Mesothelial cell of epicardium (in vitro differentiated cells): ENCODE measurements at places on chromosomes 16 and 17.

DNA sequence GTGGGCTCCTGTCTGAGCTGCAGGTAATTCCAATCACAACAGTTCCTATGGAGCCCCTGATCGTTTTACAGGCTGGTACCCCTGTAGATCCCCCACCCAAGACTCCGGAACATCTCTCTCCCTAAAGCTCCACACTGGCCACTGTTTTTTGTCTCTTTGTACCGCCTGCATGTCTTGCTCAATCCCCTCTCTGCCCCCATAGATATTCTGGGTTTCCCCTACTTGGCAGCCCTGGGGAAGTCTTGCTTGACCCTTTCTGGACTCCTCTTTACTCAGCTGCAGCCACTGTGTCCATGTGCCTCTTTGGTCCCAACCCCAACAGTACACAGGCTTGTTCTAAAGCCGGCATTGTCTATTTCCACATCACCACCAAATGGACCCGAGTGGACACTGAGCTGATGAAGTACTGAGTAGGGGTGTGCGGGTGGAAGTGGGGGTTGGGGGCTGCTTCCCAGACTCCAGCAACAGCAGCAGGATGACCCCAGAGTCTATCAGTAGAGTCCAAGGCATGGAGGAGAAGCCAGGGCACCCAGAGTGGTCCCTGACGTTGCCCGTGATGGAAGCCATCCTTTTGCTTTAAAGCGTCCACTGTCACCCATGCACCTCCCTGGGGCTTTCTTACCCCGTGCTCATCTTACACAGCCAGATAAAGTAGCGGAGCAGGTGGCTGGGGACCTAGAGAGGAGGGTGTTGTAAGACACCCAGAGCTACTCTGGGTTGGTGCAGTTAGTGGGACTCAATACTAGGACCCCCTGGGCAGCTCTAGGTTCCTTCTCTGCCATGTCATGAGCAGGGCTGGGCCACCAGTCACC lies 6.4 kb downstream of the CD300LB start:
- DNase-seq = no peak

DNA sequence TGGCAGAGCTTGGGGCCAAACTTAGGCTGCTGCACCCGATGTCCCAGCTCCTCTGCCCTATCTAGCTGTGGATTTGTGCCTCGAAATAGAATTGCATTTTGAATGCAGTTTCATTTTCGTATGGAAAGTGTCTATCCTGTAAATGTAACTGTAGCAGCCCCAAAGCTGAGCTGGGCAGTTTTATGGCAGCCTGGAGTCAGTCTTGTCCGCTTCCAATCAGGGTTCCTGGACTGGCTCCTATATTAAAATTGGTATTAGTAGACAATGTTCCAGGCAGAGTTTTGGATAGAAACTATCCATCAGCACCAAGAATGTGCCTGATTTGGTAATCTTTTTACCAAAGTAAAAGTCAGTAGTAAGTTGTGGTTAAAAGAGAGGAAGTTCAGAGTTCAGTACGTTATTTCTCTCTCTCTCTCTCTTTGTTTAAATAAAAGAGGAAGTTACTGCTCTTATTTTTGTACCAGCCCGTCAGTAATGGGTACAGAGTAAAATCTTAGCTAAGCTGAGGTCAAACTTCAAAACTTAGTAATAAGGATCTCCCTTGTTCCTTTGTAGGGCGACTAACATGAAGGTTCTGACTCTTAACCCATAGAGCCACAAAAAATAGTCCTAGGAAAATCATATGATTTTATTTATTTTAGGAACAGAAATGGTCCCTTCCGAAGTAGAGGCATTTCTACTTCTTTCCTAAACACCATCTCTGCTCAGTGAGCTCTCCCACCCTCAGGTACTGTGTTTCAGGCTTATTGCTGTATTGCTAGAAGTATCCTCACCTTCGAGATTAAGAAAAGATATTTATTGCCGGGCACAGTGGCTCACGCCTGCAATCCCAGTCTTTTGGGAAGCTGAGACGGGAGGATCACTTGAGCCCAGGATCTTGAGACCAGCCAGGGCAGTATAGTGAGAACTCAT lies 28.0 kb downstream of the PRKCB start:
- no peak for DNase-seq

DNA sequence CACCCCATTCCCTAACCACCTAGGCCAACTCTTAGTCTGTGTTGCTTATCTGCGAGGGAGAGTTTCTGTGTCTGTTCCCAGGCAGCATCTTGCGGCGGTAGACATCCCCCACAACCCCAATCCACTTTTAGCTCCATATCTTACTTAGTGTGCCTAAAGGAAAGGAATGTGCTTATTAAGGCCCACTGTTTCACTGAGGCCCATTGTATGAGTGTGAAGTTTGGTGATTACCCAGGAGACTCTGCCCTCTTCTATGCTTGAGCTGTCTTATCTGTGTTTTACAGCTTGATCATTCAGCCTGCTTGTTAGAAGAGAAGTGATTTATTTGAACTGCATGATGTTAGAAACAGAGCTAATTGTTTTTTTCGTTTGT lies 10.3 kb upstream of the MLYCD start:
- DNase-seq = no peak

DNA sequence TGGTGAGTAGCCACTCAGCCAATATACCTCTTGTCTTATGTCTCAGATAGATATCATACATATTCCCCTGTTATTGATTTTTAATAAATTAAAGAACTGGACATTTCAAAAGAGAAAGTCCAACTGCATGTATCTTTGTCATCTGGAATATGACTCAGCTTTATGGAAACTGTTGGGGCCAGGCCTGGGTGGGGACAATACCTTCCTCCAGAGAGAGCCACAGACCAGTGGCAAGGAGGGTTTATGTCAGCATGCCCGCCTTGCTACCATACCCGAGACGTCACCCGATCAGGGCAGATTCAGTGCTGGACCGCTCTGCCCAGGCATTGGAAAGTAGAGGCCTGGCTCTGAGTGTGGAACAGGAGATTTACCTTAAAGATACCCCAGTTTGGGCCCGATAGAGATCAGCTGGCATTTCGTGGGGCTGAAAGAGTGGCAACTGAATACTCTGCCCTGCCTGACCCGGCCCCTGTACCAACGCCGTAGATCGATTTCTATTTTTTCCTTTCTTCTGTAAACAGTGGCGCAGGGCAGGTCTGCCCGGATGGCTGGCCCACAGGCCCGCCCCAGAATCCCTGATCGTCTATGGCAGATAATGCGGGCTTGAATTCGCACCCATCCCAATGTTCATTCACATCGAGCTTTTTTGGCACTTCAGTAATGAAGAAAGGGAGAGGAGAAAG lies 158.6 kb downstream of the SALL1 start:
- DNase-seq = no peak

DNA sequence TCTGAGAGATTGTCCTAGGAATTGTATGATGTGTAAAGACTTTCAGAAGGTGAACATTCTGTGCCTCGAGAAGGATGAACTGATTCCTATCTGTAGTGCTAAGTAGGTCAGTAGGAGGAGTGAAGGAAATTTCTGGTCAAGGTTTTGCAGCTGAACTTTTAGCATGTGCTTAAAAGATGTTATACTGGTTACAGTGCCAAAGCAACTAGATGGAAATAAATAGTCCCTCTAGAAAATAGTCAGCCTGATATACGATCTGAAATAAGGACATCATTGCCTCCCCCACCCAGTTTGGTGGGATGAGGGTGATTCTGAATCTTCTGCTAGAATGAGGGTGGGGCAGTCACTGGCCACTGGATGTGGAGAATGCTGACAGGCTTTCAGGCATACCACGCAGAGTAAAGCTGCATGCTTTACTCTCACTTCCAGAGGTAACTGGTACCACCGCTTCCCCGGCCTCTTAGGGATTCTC lies 57.2 kb upstream of the VPS4A start:
- DNase-seq = no peak
